ENCODE measurements at places on chromosomes 7 and 10. TPM values are rescaled to one million over a fixed set of nuclear protein-coding genes. Genes with fewer than 3 reads are reported as not detected.

Gene NUTM2D
- 2.8 TPM for total RNA-seq

DNA sequence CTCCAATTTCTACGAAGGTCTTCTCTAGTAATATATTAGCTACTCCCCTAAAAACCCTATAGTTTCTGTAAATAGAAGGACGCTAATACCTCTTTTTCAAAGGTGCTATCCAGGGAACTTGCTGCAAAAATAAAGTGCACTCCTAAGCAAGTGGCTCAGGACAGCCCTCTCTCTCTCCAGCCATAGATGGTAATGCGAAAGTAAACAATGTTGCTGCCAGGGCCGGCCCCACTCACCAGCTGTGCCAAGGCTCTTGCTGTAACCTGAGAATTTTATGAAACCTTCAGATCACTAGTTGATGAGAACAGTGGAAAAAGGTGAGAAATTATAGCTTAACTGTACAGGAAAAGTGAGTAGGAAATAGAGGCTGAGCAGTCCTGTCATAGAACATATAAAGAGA lies 10.9 kb upstream of the TAS2R39 start:
- no peak overlapping the region for H3K27ac ChIP-seq
- no peak for DNase-seq
- H3K4me1 ChIP-seq: peaks cover 8% of the 10 kb centered on the region
- H3K36me3 ChIP-seq: no peaks in the 10 kb centered on the region
- H3K27me3 ChIP-seq: no peaks in the 10 kb centered on the region

GRCh38 chr7:108568801-108569380 lies 615 bp downstream of the THAP5 start:
- DNase-seq: no peak
- peaks cover 20% of the 10 kb centered on the region for H3K4me1 ChIP-seq
- H3K4me3 ChIP-seq: peak overlapping the region; percentile 74
- H3K36me3 ChIP-seq: peaks cover 5% of the 10 kb centered on the region
- H3K27ac ChIP-seq: peak overlapping the region; percentile 89

Gene KCNMA1
- total RNA-seq: 2.5 TPM

DNA sequence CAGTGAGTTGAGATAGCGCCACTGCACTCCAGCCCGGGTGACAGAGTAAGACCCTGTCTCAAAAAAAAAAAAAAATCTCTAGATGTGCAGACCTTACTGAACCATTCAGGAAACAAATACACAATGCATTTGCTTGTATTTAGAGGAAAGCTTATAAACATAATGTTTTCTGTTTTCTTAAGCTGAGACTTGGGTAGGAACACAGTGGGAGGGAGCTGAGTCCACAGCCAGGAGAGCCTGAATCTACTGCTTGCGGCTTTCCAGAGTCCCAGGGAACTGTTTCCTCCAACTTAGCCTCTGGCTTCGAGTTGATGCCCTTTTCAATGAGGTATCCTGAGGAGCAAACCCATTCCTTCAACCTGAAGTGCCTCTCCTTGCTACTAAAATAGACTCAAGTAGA lies 83.0 kb upstream of the PITRM1 start:
- no peak overlapping the region for H3K4me3 ChIP-seq
- DNase-seq: no peak

GRCh38 chr10:100041306-100042002 lies 31.7 kb upstream of the DNMBP start:
- H3K4me1 ChIP-seq: no peaks in the 10 kb centered on the region
- H3K27ac ChIP-seq: no peak overlapping the region
- no peak overlapping the region for H3K4me3 ChIP-seq
- peaks cover 4% of the 10 kb centered on the region for H3K36me3 ChIP-seq

GRCh38 chr7:111872450-111873325 lies 310.4 kb upstream of the IMMP2L start:
- H3K27me3 ChIP-seq: no peaks in the 10 kb centered on the region
- H3K4me3 ChIP-seq: no peak overlapping the region
- H3K27ac ChIP-seq: no peak overlapping the region

DNA sequence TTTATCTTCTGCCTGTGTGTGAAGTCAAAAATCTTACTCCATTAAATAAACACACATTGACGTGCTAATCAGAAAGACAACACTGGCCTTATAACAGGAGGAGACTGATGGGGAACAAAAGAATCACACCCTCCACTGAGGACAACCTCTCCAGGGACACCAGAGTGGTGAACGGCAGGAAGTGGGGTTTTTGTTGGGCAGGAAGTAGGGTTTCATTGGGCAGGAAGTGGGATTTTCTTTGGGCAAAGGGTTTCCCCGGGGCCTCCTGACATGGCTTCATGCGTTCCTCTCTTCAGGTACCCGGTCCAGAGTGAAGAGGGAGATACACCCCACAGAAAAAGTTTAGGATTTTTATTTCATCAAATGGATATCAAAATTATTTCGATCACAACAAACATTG lies 30.6 kb downstream of the ADARB2 start:
- no peak for DNase-seq
- no peak overlapping the region for H3K27ac ChIP-seq
- H3K4me1 ChIP-seq: no peaks in the 10 kb centered on the region

- H3K27ac ChIP-seq: no peak overlapping the region
- no peak for DNase-seq
Measured at GRCh38 chr7:18974803-18975202, 142.6 kb downstream of the TWIST1 start.

GRCh38 chr7:116021237-116021636 lies 9.3 kb downstream of the TFEC start:
- no peaks in the 10 kb centered on the region for H3K27me3 ChIP-seq
- no peak for DNase-seq
- no peak overlapping the region for H3K4me3 ChIP-seq

Gene MRLN
- not detected for total RNA-seq

DNA sequence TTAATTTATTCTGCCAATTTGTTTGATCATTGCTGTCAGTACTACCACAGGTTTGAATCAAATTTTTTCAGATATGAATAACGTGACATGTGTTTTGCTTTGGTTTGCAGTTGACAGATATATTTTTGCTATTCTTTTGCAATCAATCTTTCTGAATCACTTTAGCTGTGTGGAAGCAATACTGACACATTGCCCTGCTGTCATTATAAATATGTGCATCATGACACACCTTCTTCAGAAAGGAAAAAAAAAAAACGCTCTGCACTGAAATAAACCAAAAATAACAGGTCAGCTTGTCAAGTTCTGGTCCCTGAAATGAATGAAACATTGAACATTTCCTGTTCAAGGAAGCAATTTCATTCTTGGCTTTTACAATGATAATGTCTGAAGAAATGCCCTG lies 93.8 kb upstream of the FAM13C start:
- no peaks in the 10 kb centered on the region for H3K27me3 ChIP-seq
- no peaks in the 10 kb centered on the region for H3K4me1 ChIP-seq
- H3K27ac ChIP-seq: no peak overlapping the region
- H3K4me3 ChIP-seq: no peak overlapping the region
- DNase-seq: no peak

DNA sequence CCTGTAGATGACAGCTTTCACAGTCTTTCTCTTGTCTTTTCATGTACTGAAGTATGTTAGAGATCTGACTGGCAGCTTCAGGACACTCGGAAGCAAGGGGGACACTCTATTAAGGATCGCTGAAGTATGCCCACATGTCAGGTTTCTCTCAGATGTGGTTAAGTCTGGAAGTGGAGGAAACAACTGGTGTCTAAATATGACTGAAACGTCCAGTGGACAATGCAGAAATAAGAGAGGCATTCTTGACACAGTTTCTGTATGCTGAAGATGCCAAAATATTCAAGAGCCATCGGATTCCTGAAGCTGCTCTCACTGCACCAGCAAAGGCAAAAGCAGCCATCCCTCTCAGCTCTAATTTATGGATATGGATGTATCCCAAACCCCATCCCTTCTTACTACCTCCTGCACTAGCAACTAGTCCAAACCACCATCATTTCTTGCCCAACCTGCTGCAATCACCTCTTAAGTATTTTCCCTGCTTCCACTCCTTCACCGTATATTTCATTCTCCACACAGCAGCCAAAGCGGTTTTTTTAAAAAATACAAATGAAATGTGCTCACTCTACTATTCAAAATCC lies 113.4 kb downstream of the REEP3 start:
- no peak for DNase-seq
- H3K36me3 ChIP-seq: no peaks in the 10 kb centered on the region
- no peak overlapping the region for H3K4me3 ChIP-seq
- H3K4me1 ChIP-seq: peaks cover 20% of the 10 kb centered on the region
- no peak overlapping the region for H3K27ac ChIP-seq
- no peaks in the 10 kb centered on the region for H3K27me3 ChIP-seq

- H3K27ac ChIP-seq: no peak overlapping the region
- peaks cover 17% of the 10 kb centered on the region for H3K36me3 ChIP-seq
Measured at GRCh38 chr10:21732067-21732772, 198.2 kb downstream of the MLLT10 start.

Gene NPC1L1
- total RNA-seq: 16.4 TPM

GRCh38 chr10:110847374-110847773 lies 24.4 kb upstream of the PDCD4 start:
- peaks cover 22% of the 10 kb centered on the region for H3K4me1 ChIP-seq
- H3K4me3 ChIP-seq: no peak overlapping the region
- no peaks in the 10 kb centered on the region for H3K36me3 ChIP-seq
- H3K27me3 ChIP-seq: no peaks in the 10 kb centered on the region
- DNase-seq: no peak

DNA sequence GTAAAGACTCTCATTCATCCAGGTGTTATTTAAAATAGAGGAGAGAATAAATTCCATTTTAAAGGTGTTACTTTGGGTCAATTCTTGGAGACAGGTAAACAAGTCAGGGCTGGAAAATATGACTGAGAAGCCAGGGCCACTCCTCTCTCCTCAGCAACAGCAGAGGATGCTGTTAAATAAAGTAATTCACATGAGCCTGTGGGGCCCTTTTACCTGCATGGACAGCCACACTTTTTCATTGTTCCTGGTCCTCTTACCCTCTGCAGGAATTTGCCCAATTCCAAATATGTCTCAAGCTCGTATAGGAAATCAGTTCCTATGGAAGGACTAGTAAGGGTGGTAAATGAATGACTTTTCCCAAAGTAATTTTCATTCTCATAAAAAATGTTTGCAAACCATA lies 420.1 kb upstream of the KLF6 start:
- DNase-seq: no peak
- no peaks in the 10 kb centered on the region for H3K27me3 ChIP-seq
- H3K36me3 ChIP-seq: no peaks in the 10 kb centered on the region
- H3K27ac ChIP-seq: no peak overlapping the region
- H3K4me3 ChIP-seq: no peak overlapping the region
- no peaks in the 10 kb centered on the region for H3K4me1 ChIP-seq

GRCh38 chr7:40356871-40357709 lies 222.3 kb downstream of the SUGCT start:
- no peaks in the 10 kb centered on the region for H3K27me3 ChIP-seq
- H3K36me3 ChIP-seq: no peaks in the 10 kb centered on the region
- no peak for DNase-seq
- no peak overlapping the region for H3K27ac ChIP-seq

Gene EGFR
- total RNA-seq: 37.0 TPM

DNA sequence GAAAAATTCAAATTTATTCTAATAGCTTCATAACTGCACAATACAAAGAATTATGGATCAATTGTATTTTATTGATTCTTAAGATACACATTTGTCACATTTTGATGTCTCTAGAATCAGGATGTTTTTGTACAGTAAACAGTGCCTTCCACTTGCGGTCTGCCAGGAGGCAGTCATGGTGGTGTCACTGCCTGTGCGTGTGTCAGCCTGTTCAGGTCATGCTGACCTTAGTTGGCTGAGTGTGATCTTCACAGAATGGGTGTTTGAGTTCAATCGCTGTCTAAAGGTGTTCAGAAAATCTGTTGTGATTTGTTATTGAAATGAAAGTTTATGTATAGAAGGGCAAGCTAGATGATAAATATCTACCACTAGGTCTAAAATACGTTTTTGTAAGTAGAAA lies 20.7 kb downstream of the SEC61A2 start:
- DNase-seq: no peak
- H3K27me3 ChIP-seq: no peaks in the 10 kb centered on the region
- no peak overlapping the region for H3K4me3 ChIP-seq
- no peaks in the 10 kb centered on the region for H3K4me1 ChIP-seq

- no peaks in the 10 kb centered on the region for H3K27me3 ChIP-seq
- H3K36me3 ChIP-seq: no peaks in the 10 kb centered on the region
- DNase-seq: no peak
- H3K4me3 ChIP-seq: no peak overlapping the region
- peak overlapping the region; percentile 47 for H3K27ac ChIP-seq
- peaks cover 4% of the 10 kb centered on the region for H3K4me1 ChIP-seq
Measured at GRCh38 chr7:66282591-66282935, 77.4 kb downstream of the TPST1 start.

Data from liver (tissue), 10 donors.